ENCODE measurements at places on chromosomes 7 and 10. TPM values are rescaled to one million over a fixed set of nuclear protein-coding genes. Genes with fewer than 3 reads are reported as not detected.

CACNA2D1 gene
- total RNA-seq: 102 TPM

FAM25A gene
- total RNA-seq: not detected

TRIL gene
- total RNA-seq: under 0.01 TPM

ATRNL1 gene
- total RNA-seq: not detected

GRID1 gene
- not detected for total RNA-seq

RP9 gene
- total RNA-seq: 9.8 TPM

ARHGEF35 gene
- total RNA-seq: 0.53 TPM

CRYGN gene
- total RNA-seq: not detected

DYNC1I1 gene
- 4.0 TPM for total RNA-seq

C10orf62 gene
- total RNA-seq: not detected

TAS2R3 gene
- 1.7 TPM for total RNA-seq

DRGX gene
- not detected for total RNA-seq

Data from thoracic aorta endothelial cell (primary cell).